Activated CD8-positive, alpha-beta memory T cell treated with anti-CD3 and anti-CD28 coated beads for 1 hour (primary cell): ENCODE measurements at places on chromosomes 5 and 9.

- DNase-seq, result no peak
Measured at GRCh38 chr9:69877852-69878514, 57.4 kb downstream of the CFAP95 start.

GRCh38 chr5:90134892-90135291, 274.7 kb downstream of the CETN3 start:
- DNase-seq, result no peak

DNA sequence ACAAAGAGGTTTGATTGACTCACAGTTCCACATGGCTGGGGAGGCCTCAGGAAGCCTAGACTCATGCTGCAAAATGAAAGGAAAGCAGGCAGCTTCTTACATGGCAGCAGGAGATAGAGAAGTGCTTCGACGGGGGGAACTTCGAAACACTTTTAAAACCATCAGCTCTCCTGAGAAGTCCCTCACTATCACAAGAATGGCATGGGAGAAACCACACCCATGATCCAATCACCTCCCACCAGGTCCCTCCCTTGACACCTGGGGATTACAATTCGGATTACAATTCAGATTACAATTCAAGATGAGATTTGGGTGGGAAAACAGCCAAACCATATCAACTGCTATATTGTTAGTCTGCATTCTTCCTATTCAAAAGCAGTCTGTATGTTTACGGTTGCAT, 322.3 kb upstream of the ISL1 start:
- DNase-seq, result no peak

GRCh38 chr5:12566441-12566840, 662.2 kb upstream of the CTNND2 start:
- no peak for DNase-seq

DNA sequence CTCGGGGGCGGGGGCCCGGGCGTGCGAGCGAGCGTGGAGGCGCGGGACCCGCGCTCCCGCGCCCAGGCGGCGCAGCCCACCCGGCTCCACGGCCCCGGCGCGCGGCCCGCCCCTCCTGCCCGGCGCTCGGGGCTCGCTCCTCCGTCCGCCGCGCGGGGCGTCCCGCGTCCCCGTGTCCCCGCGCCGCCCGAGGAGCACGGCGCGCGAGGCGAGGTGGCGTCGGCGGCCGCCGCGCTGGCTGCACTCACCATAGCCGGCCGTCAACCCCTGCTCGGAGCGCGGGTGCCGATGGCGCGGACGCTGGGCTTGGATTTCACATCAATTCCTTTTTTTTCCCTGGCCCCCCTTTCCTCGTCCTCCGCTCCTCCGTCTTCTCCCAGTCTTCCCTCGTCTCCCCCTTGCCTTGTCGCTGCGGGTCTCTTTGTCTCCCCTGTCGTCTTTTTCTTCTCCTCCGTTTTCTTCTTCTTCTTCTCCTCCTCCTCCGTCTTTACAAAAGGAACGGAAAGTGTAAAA, 494 bp downstream of the PTCH1 start:
- no peak for DNase-seq

- no peak for DNase-seq
Measured at GRCh38 chr5:93622240-93622885, 39.3 kb downstream of the NR2F1 start.

DNA sequence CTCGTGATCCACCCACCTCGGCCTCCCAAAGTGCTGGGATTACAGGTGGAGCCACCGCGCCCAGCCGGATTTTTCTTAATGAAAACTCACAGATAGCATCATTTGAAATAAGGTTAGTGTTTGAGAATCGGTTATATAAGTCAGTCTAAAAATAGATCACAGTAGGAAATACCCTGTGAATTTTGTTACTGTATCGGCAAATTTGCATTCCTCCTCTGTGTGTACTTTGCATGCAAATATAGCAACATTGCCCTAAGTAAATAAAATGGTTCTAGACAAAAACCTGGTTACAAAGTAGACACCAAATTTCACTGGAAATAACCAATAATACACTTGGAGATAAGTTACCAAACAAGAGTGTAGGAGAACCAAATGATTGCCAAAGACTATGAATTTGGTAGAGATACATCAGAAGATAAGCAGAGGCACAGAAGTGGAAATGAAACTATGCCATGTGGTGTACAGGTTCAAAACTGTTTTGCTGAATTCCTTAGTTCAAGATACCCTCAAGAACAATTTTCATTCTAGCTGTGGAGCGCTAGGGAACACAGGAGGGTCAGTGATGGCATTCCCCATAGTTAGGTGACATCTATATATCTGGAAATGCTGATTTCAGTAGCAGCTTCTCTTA, 58.1 kb downstream of the ICE1 start:
- no peak for DNase-seq

DNA sequence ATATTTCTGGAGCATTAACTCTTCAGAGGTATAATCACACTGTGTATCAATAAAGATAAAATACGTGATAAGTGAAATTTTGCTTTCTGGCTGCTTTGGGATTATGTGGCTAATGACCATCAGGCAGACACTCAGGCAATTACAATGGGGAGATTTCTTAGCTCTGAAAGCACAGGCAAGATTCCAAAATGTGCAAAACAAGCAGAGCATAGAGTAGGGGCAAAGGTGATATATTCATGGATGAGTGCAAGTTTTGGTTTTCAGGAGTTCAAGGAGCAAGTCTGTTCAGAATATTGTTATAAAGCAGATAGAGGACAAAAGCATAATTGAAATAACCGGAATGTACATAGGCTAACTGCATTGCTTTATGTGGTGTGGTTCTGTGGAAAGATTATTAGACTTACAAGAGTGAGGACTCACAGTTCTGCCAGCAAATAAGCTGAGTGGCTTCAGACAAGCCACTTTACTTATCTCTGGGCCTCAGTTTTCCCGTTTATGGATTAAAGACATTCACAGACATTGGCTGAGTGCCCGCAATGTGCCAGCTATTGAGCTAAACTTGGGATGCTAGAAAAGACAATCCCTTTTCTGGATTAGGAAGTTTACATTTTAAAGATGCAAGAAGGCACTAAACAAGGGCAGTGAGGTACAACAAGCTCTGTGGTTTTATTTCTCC, 945.6 kb upstream of the ARRDC3 start:
- DNase-seq, result no peak

- no peak for DNase-seq
Measured at GRCh38 chr5:154087260-154087659, 48.5 kb downstream of the MFAP3 start.

- no peak for DNase-seq
Measured at GRCh38 chr5:142122121-142122520, 13.5 kb downstream of the NDFIP1 start.

- DNase-seq, result no peak
Measured at GRCh38 chr9:33498387-33498786, 24.7 kb upstream of the NOL6 start.

DNA sequence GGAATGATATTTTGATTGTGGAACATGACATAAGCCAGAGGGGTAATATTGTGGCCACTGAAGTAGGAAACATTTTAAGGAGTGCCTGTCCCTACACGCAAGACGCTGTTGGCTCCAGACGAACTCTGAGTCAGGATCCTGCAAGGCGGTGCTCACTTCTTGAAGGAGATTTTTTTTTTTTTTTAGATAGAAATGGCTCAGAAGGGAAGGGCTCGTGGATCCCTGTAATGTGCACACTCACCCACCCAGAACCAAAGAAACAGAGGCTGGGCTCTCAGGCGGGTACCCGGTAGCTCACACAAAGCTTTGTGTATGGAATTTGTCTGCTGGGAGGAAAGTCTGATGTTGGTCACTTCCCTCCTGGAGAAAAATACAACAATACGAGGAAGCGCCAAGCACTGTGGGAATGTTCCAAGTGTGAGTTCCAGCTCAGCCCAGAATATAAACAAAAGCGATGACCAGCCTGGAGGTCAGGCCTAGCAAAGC, 25.7 kb downstream of the RAPGEF1 start:
- DNase-seq, result no peak

DNA sequence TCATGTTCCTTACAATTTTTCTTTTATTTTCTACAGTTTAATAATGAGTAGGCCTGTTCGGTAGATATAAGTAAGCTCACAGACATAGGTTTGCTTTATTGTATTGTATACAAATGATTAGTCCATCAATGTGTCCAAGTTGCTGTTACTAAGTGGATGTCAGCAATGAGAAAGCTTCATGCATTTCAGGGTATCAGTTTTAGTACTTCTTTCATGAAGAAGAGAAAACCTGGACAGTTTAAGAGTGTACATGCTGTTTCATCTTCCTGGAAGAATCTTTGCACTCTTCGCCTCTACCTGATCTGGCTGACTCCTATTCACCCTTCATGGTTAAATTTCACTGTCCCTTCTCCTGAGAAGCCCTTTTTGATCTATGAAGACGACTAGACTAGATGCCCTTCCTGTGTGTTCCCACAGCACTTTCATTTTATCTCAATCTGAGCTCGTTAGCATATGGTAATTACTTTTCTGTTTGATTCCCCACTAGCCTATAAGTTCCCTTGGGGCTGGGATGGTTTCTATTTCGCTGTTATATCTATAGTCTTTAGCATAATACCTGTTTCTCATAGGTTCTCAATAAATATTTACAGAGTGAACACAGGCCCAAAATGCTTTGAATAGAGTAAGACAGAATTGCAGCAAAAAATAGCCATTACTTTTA, 70.7 kb downstream of the CETN3 start:
- no peak for DNase-seq

DNA sequence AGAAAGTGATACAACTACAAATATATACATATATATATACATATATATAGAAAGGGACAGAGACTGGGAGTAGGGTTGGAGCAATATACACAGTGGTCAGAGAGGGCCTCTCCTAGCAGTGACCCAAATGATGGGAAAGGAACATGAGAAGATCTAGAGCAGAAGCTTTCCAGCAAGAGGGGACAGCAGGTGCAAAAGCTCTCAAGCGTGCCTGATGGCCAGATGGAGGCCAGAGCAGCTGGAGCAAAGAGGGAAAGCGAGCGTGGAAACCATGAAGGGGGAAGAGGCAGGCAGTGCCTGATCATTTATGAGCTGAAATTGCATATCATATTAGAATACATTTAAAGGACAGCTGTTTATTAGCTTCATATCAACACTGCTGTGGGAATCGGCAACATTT, 7.6 kb upstream of the GRPEL2 start:
- no peak for DNase-seq

- DNase-seq, result no peak
Measured at GRCh38 chr5:65043843-65044359, 275.2 kb downstream of the CWC27 start.

- no peak for DNase-seq
Measured at GRCh38 chr9:133658442-133659431, 22.6 kb downstream of the DBH start.

GRCh38 chr9:85960688-85961093, 19.7 kb downstream of the NAA35 start:
- DNase-seq, result no peak

GRCh38 chr5:120446068-120446492, 18.0 kb upstream of the PRR16 start:
- no peak for DNase-seq

GRCh38 chr9:72299017-72299603, 65.9 kb downstream of the ZFAND5 start:
- DNase-seq, result no peak

- DNase-seq, result no peak
Measured at GRCh38 chr5:154653764-154654485, 101.3 kb upstream of the LARP1 start.

GRCh38 chr5:172530878-172531703, 76.8 kb upstream of the SH3PXD2B start:
- no peak for DNase-seq

- DNase-seq, result no peak
Measured at GRCh38 chr5:7391814-7392692, 3.9 kb upstream of the ADCY2 start.

- DNase-seq, result no peak
Measured at GRCh38 chr5:91206734-91207133, 176.4 kb downstream of the ARRDC3 start.

DNA sequence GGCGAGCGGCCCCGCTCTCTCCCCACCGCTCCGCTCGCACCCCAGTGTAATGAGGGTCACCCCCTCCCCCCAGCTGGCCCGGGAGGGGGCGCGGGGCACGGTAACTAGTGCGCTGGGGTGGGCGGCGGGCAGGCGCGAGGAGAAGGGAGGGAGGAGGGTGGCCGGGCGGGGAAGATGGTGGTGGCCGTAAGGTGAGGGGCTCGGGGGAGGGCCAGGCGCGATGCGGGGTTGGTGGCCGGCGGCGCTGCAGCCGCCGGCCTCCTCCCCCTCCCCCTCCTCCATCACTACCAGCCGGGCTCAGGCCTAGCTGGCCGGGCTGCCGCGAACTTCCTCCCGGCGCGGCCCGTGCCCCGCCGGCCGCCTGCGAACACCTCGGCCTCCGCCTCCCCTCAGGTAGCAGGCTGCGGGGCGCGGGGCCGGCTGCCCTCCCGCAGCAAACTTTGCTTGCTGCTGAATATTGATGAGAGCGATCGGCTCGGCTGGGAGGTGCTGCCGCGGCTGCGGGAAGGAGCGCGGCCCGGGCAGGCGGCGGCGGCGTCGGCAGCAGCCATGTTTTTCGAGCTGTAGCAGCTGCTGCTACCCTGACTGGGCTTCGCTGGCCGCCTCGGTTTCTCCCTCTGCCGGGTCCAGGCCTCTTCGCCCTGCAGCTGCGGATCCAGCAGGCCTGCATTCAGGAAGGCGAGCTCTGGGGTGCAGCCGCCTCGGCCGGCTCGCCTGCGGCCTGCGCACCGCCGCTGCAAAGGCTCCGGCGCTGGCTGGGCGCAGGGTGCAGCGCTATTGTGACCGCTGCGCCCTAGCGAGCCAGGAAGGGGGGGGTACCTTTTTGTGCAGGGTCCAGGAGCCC, 502 bp downstream of the NSD1 start:
- DNase-seq, result peak; percentile 17

GRCh38 chr5:111830333-111830732, 73.3 kb upstream of the NREP start:
- DNase-seq, result no peak

DNA sequence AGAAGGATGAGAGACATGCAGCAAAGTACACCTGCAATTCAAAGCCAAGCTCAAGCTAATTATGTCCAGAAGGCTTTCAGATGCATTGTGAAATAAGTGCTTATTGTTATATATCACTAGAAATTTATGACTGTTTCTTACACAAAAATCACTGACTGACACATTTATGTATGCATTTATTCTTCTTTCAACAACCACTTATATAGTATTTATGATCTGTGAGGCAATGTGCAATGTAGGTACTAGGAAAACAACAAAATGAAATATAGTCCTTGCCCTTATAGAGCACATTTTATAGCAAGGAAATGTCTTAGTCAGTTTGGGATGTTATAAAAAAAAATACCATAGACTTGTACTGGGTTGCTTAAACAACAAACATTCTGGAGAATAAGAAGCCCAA, 167.6 kb downstream of the YIPF5 start:
- no peak for DNase-seq

- DNase-seq, result no peak
Measured at GRCh38 chr5:150124111-150124557, 31.5 kb downstream of the PDGFRB start.

GRCh38 chr9:116340270-116340669, 186.7 kb downstream of the PAPPA start:
- DNase-seq, result no peak

- peak; percentile 54 for DNase-seq
Measured at GRCh38 chr5:180830253-180831138, 27.9 kb upstream of the MGAT1 start.

DNA sequence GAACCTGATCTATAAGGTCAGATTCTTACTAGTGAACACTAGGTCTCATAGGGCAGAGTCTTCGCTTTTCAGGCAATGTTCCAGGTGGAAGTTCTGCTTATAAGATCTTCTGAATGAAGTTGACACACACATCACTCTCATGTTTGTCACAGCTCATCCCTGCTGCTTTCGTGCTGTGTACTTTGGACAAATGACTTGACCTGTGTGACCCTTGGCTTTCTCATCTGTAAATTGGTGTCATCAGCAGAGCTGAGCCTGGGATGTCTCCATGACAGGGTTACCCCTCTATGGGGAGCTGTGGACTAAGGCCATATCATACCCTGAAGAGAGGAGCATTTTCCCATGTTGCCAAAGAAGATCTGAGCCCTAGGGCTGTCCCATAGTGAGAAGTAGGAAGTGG, 2.8 kb downstream of the DELE1 start:
- DNase-seq, result no peak
